ENCODE measurements at places on chromosomes 6 and 20.

- no peak for DNase-seq
Observed at GRCh38 chr6:42179261-42179944, 6.2 kb downstream of the GUCA1A start.

GRCh38 chr6:114342826-114343781 is at the start of gene HS3ST5:
HS3ST5 (minus strand) TSS chr6:114343023; CDS start chr6:114062845, 280,178 bp downstream.
- no peak for DNase-seq

GRCh38 chr6:138109042-138109997 is 2.1 kb upstream of the PERP start:
- no peak for DNase-seq

DNA sequence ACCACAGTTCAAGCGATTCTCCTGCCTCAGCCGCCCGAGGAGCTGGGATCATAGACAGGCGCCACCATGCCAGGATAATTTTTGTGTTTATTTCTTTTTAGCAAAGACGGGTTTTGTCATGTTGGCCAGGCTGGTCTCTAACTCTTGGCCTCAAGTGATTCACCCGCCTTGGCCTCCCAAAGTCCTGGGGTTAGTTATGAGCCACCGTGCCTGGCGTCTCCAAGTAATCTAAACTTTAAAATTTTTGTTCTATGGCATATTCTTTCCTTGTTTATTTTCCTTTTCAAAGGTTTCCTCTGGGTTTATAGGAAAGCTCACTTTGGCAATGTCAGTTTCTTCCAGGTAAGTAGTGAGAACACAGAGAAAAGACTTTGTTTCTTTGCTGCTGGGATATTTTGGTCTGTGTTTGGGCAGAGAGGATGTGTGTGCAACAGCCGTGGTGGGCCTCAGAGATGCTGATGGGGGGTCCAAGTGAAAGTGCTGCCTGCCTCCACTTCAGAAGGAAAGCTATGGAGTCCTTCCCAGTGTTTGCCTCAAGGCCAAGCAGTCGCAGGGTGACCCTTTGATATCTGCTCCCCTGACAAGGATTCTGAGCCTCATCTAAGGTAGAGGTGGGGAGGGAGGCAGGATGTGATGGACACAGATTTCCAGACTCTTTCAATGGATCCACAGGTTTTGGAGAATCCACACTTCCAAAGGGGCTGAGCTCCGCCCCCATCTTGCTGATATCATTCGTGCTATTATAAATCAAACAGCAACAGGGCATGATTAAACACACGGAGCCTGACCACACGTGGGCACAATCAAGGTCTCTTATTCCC is 2.3 kb downstream of the LRP11 start:
- no peak for DNase-seq

- DNase-seq: no peak
Observed at GRCh38 chr6:146041282-146041681, 12.4 kb downstream of the GRM1 start.

GRCh38 chr6:4320860-4321259 is 185.5 kb upstream of the ECI2 start:
- no peak for DNase-seq
